Stimulated activated CD8-positive, alpha-beta memory T cell treated with anti-CD3 and anti-CD28 coated beads, Interleukin-12 subunit alpha, Interleukin-12 subunit beta, amount 100 ng/mL, for 1 hour (primary cell): ENCODE measurements at places on chromosomes 12 and 14.

GRCh38 chr14:61472011-61472672 is 150.8 kb downstream of the PRKCH start:
- no peak for DNase-seq

- no peak for DNase-seq
Measured at GRCh38 chr14:23610090-23610814, 25.9 kb upstream of the DHRS2 start.

- peak; percentile 6 for DNase-seq
Measured at GRCh38 chr14:64388533-64389285, 556 bp downstream of the MTHFD1 start.

DNA sequence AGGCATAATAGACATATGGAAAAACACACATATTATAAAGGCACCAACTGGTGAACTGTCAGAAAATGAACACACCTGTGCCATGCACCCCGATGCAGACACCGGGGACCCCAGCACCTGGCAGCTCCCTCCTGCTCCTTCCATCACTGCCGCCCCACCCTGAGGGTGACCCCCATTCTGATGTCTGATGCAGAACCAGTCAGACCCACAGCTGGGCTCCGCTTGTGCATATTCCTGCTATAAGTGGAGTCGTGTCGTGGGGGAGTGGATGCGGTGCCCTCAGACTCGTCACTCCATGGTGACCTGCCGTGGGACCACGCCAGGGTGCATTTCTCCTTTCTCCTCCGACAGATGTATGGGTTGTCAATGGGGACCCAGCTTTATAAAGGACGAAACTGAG is 45.7 kb upstream of the MEG3 start:
- no peak for DNase-seq

DNA sequence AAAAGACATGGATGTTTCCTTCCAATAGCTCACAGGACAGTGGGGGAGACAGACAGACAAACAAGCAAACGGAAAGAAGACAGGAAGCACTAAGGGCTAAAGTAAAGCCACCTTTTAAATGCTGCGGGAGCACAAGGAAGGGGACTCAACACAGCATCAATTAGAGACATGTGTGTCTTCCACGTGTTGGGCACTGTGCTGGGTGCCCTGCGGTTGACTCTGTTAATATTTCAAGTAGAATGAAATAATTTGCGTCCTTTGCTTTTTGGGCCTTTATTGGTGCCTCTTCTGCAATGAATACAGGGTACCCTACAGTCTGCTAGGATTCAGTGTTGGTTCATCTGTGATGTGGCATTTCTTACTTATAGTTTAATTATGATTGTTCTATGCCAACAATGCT is 90.9 kb upstream of the CPM start:
- DNase-seq, result no peak

DNA sequence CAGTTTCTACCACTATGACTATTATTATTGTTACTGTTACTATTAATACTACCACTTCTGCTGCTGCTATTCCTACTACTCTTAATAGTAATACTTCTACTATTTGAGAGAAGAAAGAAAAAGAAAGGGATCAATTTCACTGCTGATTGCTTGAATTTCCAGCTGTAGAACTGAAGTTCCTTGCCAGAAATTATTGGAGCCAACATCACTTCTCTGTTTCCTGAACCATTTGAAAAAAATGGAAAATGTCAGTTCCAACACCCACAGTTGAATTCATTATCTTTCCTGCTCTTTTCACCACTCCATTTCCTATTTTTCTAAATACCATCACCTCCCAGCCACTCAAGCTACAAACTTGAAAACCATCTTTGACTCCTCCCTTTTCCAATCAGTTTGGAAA is 54.1 kb upstream of the PIK3C2G start:
- DNase-seq, result no peak

GRCh38 chr14:51086044-51086443 is 8.9 kb downstream of the TRIM9 start:
- DNase-seq, result no peak

DNA sequence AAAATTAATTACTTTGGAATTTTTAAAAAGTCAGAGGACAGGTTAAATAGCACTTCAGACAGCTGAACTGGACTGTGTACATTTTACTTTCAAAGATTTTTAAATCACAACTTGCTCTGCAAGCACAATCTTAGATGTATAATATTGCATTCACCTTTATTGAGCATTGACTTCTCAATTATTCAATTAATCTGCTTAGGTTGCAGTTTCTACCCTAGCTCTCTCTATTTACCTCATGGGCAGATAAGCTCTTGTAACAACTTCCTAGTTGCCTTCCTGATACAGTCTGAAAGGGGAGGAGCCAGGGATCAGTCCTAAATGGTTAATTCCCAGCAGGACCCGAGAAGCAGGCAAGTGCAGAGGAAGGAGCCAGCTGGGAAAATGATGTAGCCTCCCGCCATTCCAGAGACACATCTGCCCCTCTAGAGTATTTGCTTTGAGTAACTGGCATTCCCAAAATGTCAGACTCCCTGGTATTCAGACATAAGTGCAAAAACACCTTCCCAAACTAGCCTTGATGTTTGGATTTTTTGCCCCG is 302.8 kb downstream of the GALC start:
- no peak for DNase-seq
